Glutamatergic neuron (in vitro differentiated cells): ENCODE measurements at places on chromosomes 4 and X. TPM values are rescaled to one million over a fixed set of nuclear protein-coding genes. Genes with fewer than 3 reads are reported as not detected.
A peak's percentile ranks its signal among the peaks of the same experiment; 100 is the strongest.

GRCh38 chr4:143336781-143337599, at the start of gene GAB1:
Gene GAB1 (plus strand): TSS chr4:143336876. CDS start chr4:143337189, 313 bp downstream.
- DNase-seq = peak; percentile 72

WDR17 gene
- total RNA-seq = 6.3 TPM

MSANTD1 gene
- total RNA-seq = 2.6 TPM

OTUD6A gene
- total RNA-seq = not detected

- peak; percentile 79 for DNase-seq
Measured at GRCh38 chrX:85243761-85244449, at the start of the genes SATL1 and ZNF711. Gene SATL1 (minus strand): TSS chrX:85243779. CDS start chrX:85108968, 134,811 bp downstream. Gene ZNF711 (plus strand): TSS chrX:85243991. CDS start chrX:85247573, 3,582 bp downstream.

GRCh38 chr4:101348995-101349800, 1.9 kb upstream of the PPP3CA start:
- no peak for DNase-seq

DNA sequence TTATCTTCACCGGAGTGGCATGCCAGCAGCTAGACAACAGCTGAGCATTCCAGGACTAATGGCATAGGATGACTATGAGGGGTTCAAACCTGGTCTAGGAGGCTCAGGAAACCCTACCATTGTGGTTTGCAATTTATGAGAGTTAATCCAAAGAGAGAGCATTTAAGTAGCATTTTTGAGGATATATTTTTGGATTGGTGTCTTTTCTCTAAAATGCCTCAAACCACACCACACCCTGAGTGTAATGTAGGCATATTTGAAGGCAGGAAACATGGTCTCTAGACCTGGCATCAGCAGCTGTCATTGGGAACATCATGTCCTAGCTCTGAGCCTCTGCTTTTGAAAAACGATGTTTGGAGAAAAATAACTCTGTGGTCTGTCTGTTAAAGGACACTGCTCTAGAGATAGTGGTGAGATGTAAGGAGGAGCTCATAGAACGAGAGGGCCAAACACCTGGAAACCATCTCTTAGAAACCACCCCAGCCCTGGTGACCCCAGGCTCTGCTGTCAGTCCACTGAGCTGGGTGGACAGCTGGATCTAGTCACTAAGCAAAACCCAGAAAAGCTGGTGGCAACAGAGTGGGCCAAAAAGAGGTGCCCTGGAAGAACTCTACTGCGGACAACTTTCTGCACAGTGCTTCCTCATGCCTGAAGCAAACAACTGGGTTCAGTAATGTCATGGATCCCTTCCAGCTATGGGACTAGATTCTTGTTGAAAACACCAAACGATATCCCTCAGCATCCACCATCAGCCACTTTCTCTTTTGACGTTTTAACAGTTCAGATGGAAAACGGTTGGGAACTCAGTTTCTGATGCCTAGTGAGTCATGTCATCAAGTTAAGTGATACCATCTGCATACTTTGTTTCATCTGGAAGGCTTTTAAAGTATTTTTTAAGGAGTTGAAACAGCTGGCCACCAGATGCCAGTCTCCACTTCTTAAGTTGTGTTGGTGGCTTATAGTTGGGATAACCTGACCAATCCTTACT, 100.2 kb upstream of the C1QTNF7 start:
- no peak for DNase-seq

DNA sequence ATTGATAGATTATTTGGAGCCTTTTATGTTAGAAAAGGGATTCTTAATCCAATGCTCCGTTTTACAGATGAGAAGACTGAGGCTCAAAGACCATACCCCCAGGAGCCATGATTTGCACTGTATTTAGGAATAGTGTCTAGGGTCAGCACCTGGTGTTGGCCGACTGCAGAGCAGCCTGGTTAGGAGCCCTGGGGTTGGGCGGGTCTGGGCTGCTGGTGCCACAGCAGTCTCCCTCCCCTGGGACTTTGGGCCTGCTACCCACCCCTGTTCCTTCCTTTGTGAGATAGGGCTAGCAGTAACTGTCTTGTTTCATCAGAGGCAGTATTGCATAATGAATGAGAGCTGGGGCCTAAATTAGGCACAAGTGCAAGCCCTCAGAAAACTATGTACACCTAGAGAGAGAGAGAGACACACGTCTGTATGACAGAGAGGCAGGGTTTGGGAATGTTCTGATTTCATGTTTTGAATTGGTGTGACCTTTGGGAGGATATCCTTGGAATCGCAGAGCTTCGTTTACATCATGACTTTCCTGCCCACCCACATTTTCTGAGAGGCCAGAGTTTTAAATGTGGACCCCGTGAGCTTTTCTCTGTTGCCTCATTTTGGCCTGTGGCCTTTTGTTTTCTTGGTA, 111.7 kb downstream of the PTTG2 start:
- DNase-seq = no peak

DNA sequence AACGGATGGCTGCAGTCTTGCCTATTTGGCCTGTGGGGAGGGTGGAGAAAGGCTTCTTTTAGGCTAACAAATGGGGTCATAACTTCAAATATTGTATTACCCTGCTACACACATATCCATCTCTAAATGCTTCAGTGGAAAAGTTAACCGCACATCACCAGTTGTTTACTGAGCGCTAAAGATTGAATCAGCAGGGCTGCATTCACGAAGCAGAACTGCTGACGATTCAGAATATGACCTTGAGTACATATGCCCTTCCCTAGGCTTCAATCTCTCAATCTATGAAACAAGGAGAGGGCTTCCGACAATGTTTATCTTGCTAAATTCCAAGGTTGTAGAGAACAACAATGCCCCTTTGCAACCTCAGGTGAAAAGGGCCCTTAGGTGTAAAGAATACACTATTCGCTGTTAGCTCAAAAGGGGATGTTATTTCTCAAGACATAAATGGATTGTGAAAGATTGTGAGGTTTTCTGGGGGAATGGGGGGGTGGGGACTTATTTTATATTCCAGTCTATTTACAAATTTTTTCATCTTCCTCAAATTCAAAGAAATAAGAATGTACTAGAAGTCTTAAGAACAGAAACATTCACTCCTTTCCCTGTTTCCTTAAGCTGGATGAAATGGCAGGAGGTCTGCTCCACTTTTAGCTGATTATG, 2.6 kb upstream of the ATP6AP2 start:
- no peak for DNase-seq

- no peak for DNase-seq
Measured at GRCh38 chr4:4462970-4463369, 76.1 kb downstream of the NSG1 start.

GRCh38 chr4:53587135-53587534, 4.2 kb downstream of the LNX1 start:
- no peak for DNase-seq

- no peak for DNase-seq
Measured at GRCh38 chr4:101865501-101866062, 75.1 kb downstream of the BANK1 start.

STX18 gene
- 26.3 TPM for total RNA-seq

DNA sequence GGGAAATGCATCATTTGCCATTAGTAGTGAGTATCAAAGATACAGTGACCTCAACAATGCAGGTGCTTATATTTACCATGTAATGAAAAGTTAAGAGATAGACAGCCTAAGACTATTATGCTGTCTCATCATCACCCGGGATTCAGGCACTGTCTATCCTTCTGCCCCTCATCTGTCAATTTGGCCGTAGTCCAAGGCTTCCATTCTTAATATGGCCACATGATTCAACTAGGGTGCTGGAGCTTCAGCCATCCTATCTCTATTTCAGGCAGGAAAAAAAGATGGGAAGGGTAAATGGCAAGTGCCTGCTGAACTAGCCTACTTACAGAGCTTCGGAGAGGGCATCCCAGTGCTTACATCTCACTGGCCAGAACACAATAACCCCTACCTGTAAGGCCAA, 196.7 kb upstream of the LNX1 start:
- no peak for DNase-seq

CT45A5 gene
- not detected for total RNA-seq

GAGE12J gene
- not detected for total RNA-seq

DNA sequence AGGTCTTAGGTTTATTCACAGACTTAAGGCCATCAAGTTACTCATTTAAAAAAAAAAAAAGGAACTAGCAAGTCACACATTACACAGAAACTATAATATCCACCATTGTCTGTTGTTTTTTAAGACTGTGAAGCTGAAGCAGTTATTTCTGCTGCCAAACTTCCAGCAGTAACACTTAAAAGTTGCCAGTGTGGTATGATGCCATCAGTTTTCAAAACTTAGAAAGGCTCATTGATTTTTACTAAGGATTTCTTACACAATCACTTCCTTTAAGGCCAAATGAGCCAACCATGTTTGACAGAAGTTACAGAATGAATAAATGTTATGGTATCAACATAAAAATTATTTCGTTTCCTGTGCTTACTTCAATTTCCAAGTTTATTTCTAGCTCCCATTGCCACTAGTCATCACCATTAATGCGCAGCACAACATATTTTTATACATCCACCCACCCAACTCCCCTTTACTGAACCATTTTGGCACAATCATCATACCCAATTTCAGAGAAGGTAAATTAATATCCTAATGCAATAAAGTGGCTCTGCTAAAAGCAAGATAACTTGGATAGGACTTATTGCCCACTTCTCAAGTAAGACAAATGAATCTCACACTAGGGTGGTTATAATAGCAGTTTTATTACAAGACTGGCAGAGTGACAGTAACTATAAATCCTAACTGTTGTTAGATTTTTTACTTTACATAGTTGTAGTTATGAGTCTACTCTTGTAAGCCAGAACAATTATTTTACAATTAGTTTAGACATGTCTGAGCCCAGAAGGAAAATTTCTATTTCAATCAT, 13.1 kb downstream of the PDGFC start:
- DNase-seq = no peak

GRCh38 chrX:22116605-22117546, 84.8 kb downstream of the PHEX start:
- DNase-seq = no peak

DNA sequence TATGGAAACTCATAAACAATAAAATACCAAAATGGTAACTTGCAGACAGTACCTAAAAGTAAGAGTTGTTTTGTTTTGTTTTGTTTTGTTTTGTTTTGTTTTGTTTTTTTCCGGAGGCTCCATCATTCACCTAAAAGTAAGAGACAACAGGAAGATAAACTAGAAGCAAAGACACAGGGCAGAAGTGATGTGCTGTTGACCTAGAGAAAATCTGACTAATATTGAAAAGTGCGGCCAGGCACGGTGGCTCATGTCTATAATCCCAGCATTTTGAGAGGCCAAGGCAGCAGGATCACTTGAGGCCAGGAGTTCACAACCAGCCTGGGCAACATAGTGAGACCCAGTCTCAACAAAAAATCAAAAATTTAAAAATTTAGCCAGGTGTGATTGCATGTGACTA, 5.6 kb upstream of the CENPC start:
- no peak for DNase-seq

DNA sequence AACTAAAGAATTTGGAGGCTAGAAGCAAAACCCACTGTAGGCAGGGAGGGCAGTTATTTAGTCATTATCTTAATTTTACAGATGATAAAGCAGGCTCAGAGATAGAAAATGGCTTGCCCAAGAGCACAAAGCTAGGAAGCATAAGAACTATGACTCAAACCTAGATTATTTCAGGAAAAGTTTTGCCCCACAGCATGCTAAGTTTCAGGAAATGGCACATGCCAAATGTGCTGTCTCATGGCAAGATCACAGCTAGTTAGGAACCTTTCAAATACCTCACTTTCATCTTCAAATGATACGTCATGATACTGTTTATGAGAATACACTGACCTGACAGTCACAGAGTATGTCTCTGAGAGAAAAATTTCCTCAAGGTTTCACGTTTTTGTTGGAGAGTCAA, 78.5 kb upstream of the SPANXC start:
- no peak for DNase-seq

DNA sequence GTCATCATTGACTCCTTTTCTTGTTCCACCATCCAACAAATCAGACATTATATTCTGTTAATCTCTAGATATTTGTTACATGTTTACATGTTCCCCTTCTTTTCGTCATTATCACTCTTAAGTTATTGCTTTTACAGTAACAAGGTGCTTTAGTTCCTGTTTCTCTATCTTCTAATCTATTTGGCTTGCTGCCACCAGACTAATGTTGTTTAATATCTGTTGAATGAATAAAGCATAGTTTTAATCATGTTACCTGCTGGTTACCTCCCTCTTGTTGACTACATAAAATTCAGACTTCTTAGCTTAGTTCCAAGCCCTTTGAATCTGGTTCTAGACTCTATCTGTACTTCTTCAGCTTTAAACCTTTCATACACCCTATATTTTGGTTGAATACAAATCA, 129.8 kb upstream of the TRIM2 start:
- no peak for DNase-seq

- DNase-seq = no peak
Measured at GRCh38 chr4:149825336-149825735, 9.7 kb upstream of the IQCM start.

DNA sequence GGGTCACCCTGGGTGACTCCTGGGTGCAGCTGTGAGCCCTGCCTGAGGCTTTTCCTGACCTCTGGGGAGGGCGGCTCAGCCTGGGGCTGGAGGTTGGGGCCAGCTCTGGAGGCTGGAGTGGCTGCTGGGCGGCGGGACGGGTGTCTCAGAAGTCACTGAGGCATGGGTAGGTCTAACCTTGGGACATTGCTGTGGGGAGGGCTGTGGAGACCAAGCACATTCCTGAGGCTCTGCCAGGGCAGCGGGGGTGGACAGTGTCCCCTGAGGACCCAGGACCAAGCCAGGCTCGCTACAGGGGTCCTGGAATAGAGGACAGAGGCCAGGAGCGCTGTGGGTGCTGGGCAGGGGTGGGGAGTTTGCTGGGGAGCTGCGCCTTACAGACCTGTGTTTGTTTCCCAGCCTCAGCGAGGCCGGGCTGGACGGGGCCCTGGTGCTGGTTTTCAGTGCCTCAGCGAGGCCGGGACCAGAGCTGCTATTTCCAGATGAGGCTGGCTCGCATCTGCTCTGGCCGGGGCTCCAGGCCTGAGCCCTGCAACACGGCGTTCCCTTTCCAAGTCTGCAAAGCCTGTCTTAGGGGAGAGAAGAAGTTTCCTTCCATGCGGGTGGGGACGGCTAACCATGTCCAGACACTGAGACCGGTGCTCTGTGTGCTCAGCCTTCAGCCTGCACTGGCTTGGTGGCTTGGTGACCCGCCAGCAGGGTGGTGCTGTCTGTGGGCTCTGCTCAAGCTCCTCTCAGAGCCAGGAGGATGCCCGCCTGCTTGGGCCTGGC, 3.0 kb upstream of the SLC25A6 start:
- peak; percentile 22 for DNase-seq

DNA sequence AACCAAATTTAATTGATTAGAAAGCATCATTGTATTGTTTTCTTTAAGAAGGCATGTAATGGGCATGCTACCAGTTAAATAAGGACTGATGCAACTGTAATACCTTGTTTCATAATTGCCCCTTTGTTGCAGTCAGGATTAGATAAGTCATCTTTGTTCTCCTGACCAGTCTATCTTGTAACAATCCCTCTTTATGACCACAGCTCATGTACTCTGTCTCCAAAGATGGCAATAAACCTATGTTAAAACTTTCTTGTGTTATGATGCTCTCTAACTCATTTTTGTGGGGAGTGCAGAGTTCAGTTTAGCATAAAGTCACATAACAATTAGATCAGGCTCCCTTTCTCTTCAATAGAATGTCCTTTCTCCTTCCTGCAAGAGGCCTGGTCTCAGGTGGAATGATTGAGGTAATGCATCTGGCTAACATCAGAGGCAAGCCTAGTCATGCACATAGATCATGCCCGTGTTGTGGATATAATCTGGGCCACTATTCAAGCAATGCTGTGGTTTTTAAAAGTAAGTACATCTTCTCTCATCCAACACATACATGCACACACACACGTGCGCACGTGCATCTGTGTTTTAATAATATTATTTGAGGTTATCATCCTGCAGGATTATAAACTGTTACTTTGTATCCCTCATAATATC, 45.6 kb downstream of the TMEM154 start:
- no peak for DNase-seq
